ENCODE measurements at places on chromosomes 12 and 14. TPM values are rescaled to one million over a fixed set of nuclear protein-coding genes. Genes with fewer than 3 reads are reported as not detected.

- peaks cover 2% of the 10 kb centered on the region for H3K4me1 ChIP-seq
- no peak overlapping the region for H3K4me3 ChIP-seq
- H3K27me3 ChIP-seq, result no peaks in the 10 kb centered on the region
- H3K36me3 ChIP-seq, result no peaks in the 10 kb centered on the region
- DNase-seq, result no peak
Measured at GRCh38 chr14:24284501-24285035, 13.2 kb upstream of the RABGGTA start.

DNA sequence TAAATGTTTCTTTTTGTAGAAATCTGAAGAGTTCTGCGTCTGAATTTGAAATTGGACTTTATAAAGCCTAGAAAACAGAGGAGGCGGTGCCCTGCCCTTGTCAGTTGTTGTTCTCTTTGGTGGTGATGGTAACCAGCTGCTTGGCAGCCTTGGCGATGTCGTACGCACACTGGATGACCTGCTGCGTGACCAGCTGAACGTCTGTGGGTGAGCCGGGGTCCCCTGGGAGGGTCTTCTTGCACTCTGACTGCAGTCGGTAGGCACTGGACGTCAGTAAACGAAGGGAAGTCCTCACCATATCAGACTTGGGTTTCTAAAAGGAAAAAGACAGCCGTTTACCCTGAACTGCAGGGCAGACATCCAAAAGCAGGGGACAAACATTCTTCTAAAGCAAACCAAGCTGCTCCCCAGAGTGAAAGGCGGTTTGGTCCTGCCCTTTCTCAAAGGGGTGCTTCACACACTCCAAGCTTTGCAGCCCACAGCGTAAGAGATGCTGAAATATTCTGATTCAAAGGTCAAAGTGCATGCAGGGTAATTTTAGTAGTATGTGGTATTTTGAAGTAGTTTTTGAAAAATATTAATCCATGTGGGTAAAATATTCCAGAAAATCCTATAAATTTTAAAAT lies 32.9 kb downstream of the TCHP start:
- H3K36me3 ChIP-seq, result peaks cover 34% of the 10 kb centered on the region
- H3K27me3 ChIP-seq, result no peaks in the 10 kb centered on the region
- H3K4me3 ChIP-seq, result no peak overlapping the region
- no peaks in the 10 kb centered on the region for H3K4me1 ChIP-seq

GRCh38 chr12:112169161-112169872 lies 44.0 kb downstream of the TRAFD1 start:
- no peaks in the 10 kb centered on the region for H3K4me1 ChIP-seq
- no peaks in the 10 kb centered on the region for H3K27me3 ChIP-seq
- H3K4me3 ChIP-seq, result no peak overlapping the region
- peaks cover 49% of the 10 kb centered on the region for H3K36me3 ChIP-seq

- no peak overlapping the region for H3K4me3 ChIP-seq
- H3K36me3 ChIP-seq, result no peaks in the 10 kb centered on the region
- no peak overlapping the region for H3K27ac ChIP-seq
- no peaks in the 10 kb centered on the region for H3K4me1 ChIP-seq
- peak; percentile 66 for DNase-seq
Measured at GRCh38 chr12:92408072-92408900, 262.6 kb upstream of the BTG1 start.

DNA sequence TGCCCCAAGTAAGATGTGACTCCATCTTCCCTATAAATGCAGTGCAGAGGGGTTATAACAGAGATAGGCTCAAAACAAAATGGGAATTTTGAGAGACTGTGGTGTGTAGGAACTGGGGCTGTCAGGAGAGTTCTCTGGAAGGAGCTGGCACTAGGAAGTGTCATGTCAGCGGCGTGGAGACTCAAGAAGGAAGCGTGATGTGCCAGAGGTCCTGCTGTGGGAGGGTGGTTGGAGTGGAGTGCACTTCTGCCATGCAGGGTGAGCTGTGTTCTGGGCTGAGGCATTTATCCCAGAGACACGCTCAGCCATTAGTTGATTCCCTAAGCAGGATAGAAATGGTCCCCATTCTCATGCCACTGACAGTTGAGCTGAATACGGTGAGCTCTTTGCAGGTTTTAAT lies 19.0 kb downstream of the GLT1D1 start:
- no peak overlapping the region for H3K4me3 ChIP-seq
- no peaks in the 10 kb centered on the region for H3K27me3 ChIP-seq
- H3K27ac ChIP-seq, result no peak overlapping the region
- H3K36me3 ChIP-seq, result no peaks in the 10 kb centered on the region
- H3K4me1 ChIP-seq, result no peaks in the 10 kb centered on the region
- DNase-seq, result no peak

DNA sequence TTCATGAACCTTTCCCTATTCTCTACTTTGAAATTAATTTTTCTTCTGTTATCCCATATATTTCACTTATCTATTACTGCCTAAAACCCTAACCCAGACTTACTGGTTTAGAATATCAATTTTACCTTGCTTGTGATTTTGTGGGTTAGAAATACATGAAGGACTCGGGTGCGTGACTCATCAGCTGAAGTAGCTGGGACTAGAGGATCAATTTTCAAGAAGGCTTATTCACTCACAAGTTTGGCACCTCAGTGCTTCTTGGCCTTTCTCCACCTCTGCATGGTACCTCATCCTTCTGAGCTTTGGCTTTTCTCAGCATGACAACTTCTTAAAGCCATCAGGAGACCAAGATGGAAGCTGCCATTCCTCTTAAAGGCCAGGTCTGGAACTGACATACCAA lies 57.8 kb downstream of the TMEM117 start:
- no peaks in the 10 kb centered on the region for H3K36me3 ChIP-seq
- no peaks in the 10 kb centered on the region for H3K4me1 ChIP-seq
- no peak overlapping the region for H3K27ac ChIP-seq
- H3K4me3 ChIP-seq, result no peak overlapping the region

GRCh38 chr12:83613586-83614110 lies 926.9 kb downstream of the TMTC2 start:
- no peaks in the 10 kb centered on the region for H3K36me3 ChIP-seq
- no peak overlapping the region for H3K27ac ChIP-seq
- H3K4me3 ChIP-seq, result no peak overlapping the region
- H3K4me1 ChIP-seq, result no peaks in the 10 kb centered on the region
- H3K27me3 ChIP-seq, result no peaks in the 10 kb centered on the region

The DIABLO gene
- total RNA-seq, result 68.7 TPM

The MYH6 gene
- not detected for total RNA-seq

The BICDL1 gene
- 25.7 TPM for total RNA-seq

The C12orf42 gene
- total RNA-seq, result not detected

The LBHD2 gene
- not detected for total RNA-seq

The KRT3 gene
- total RNA-seq, result not detected

The CLIP1 gene
- 109 TPM for total RNA-seq

Data from Calu3 (cell line).